ENCODE measurements at places on chromosomes 11 and 22.

- no peak overlapping the region for H3K27ac ChIP-seq
- peaks cover 13% of the 10 kb centered on the region for H3K4me1 ChIP-seq
- H3K4me3 ChIP-seq, result no peak overlapping the region
- H3K36me3 ChIP-seq, result no peaks in the 10 kb centered on the region
These were observed 24.1 kb downstream of the KCNE3 start for GRCh38 chr11:74443071-74443864.

- no peaks in the 10 kb centered on the region for H3K27me3 ChIP-seq
- DNase-seq, result no peak
- H3K4me1 ChIP-seq, result peaks cover 85% of the 10 kb centered on the region
- no peak overlapping the region for H3K4me3 ChIP-seq
- peaks cover 57% of the 10 kb centered on the region for H3K36me3 ChIP-seq
These were observed 77.0 kb downstream of the CD44 start for GRCh38 chr11:35215945-35216344.

- no peaks in the 10 kb centered on the region for H3K4me1 ChIP-seq
- H3K27ac ChIP-seq, result no peak overlapping the region
- DNase-seq, result no peak
These were observed 100.6 kb downstream of the WNT7B start for GRCh38 chr22:45876136-45877035.

- no peaks in the 10 kb centered on the region for H3K27me3 ChIP-seq
- DNase-seq, result no peak
- 0 out of 2 replicates have a peak, but pooled peaks cover 3% of the 10 kb centered on the region for H3K4me1 ChIP-seq
- no peaks in the 10 kb centered on the region for H3K36me3 ChIP-seq
These were observed 107.1 kb downstream of the GAB2 start for GRCh38 chr11:78310500-78310909.

GRCh38 chr11:380996-381395 lies 11.7 kb downstream of the B4GALNT4 start:
- no peaks in the 10 kb centered on the region for H3K4me1 ChIP-seq
- no peak overlapping the region for H3K27ac ChIP-seq
- no peak overlapping the region for H3K4me3 ChIP-seq
- H3K36me3 ChIP-seq, result no peaks in the 10 kb centered on the region
- no peaks in the 10 kb centered on the region for H3K27me3 ChIP-seq

DNA sequence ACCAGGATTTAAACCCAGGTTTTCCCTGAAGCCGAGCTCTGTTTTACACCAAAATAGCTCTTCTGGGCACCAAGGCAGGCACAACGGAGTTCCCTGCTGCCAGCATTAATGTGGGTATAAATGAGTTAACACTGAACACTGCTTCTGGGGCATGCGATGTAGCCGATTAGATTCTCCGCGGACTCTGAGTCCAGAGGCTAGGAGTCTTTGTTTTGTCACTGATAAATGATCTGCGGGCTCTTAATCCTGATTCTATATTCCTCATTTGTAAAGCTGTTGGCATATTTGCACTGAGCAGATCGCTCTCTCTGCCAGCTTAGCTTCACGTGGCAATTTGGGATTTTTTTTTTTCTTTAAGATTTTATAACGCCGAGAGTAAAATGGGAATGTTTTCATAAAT lies 16.8 kb upstream of the LDLRAD3 start:
- no peaks in the 10 kb centered on the region for H3K27me3 ChIP-seq
- H3K36me3 ChIP-seq, result no peaks in the 10 kb centered on the region
- DNase-seq, result no peak
- peak overlapping the region; percentile 13 for H3K27ac ChIP-seq
- 0 out of 2 replicates have a peak overlapping the region, but pooled peaks have one; percentile 15 for H3K4me3 ChIP-seq
- peaks cover 10% of the 10 kb centered on the region for H3K4me1 ChIP-seq

GRCh38 chr11:125343086-125343717 lies 152.9 kb downstream of the FEZ1 start:
- no peaks in the 10 kb centered on the region for H3K4me1 ChIP-seq
- no peaks in the 10 kb centered on the region for H3K36me3 ChIP-seq
- H3K27me3 ChIP-seq, result peaks cover 7% of the 10 kb centered on the region
- H3K4me3 ChIP-seq, result no peak overlapping the region

GRCh38 chr22:23306926-23307325 lies 126.6 kb downstream of the BCR start:
- no peaks in the 10 kb centered on the region for H3K27me3 ChIP-seq
- H3K4me1 ChIP-seq, result no peaks in the 10 kb centered on the region
- no peak overlapping the region for H3K27ac ChIP-seq
- DNase-seq, result no peak
- no peaks in the 10 kb centered on the region for H3K36me3 ChIP-seq

DNA sequence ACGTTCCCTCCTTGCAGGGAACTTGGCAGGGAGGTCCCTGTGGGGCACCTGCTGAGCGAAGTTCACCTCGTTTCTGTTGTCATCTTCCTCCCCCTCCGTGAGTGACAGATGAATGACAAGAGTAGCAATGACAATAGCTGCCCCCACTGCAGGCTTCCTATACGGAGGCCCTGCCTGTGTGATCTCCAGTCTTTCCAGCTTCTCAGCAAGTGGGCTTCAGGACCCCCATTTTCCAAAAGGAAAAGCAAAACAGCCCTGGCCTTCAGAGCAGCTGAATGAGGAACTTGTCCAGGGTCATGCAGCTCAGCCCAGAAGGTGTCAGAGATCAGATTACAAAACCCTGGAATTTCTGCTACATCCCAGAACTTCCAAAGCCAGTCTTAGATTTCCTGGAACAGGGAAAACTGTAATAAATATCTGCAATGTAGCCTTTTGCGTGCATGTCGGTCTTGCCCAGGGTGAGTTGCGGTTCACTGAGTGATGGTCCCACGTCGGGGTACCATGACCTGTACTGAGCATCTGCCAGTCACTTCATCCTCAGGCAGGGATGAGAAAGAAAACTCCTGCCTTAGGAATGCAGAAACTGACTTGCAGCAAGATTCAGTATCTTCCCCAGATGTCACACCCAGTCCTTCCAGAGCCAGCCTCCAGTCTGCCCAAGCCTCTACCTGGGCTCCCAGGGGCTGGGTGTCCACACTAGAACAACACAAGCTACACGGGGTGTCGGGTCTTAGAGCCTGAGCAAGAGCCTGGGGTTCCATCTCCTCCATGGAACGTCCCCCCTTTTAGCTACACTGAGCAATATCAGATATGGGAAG lies 1457.0 kb downstream of the BRD1 start:
- no peaks in the 10 kb centered on the region for H3K27me3 ChIP-seq
- no peaks in the 10 kb centered on the region for H3K4me1 ChIP-seq
- H3K4me3 ChIP-seq, result no peak overlapping the region
- H3K36me3 ChIP-seq, result no peaks in the 10 kb centered on the region
- DNase-seq, result no peak
- H3K27ac ChIP-seq, result no peak overlapping the region

DNA sequence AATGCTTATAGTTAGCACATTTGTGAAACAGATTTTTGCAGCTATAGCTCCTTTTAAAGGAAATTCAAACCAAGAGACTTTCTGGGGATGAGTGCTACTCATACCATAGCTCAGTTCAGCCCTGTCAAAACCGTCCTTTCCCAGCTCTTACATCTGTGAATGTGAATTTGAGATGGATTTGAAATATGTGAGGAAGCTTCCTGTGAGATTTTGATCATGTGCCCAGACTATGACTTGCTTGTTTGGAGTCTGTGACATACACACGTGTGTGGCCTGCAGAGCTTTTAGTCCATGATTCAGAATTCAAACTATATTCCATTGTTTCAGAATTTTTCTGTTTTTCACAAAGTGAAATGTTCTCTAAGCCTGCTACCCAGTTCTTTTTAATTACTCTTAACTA lies 4.4 kb upstream of the MMP1 start:
- no peak for DNase-seq
- H3K4me3 ChIP-seq, result no peak overlapping the region
- H3K36me3 ChIP-seq, result no peaks in the 10 kb centered on the region

GRCh38 chr11:133123366-133123765 lies 408.9 kb downstream of the OPCML start:
- H3K27me3 ChIP-seq, result peaks cover 2% of the 10 kb centered on the region
- H3K4me3 ChIP-seq, result no peak overlapping the region
- no peak overlapping the region for H3K27ac ChIP-seq
- H3K36me3 ChIP-seq, result no peaks in the 10 kb centered on the region
- DNase-seq, result no peak

DNA sequence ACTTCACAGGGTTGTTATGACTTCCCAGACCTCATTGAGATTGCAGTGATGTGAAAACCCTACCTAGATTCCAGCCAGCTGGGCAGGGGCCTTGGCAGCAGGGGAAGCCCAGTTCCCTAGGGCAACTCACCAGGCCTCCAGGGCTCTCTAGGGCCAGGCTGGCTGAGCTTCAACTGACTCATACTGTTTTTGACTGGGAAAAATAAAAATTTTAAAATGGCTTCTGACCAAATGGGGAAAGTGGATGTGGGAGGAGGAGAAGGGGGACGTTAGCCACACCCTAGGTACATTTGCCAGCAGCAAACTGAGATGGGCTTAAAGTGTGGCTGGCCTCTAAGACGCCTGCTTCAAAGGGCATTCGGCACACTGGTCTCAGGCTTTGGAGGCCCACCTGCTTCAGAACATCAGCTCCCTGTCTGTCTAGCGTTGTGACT lies 39.0 kb downstream of the BMAL1 start:
- no peak overlapping the region for H3K27ac ChIP-seq
- H3K36me3 ChIP-seq, result no peaks in the 10 kb centered on the region
- no peak overlapping the region for H3K4me3 ChIP-seq
- no peak for DNase-seq

DNA sequence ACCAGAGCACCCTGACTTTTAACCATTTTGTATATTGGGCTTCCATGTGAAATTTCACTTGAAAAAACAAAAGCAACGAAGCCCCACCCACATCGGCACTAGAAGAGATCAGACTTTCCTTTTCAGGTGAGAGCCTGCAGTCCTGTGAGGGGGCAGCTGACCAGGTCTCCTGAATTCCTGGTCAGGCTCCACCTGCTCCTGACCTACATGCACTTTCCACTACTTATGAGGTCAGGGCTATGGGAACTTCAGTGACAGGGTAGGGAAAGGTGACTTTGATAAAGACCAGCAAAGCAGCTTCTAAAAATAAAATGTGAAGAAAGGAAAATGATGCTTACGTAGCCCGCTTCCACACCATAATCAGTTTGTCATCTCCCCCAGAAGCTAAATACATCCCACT lies 24.7 kb downstream of the HIRA start:
- peaks cover 3% of the 10 kb centered on the region for H3K36me3 ChIP-seq
- H3K27ac ChIP-seq, result no peak overlapping the region
- H3K27me3 ChIP-seq, result no peaks in the 10 kb centered on the region

DNA sequence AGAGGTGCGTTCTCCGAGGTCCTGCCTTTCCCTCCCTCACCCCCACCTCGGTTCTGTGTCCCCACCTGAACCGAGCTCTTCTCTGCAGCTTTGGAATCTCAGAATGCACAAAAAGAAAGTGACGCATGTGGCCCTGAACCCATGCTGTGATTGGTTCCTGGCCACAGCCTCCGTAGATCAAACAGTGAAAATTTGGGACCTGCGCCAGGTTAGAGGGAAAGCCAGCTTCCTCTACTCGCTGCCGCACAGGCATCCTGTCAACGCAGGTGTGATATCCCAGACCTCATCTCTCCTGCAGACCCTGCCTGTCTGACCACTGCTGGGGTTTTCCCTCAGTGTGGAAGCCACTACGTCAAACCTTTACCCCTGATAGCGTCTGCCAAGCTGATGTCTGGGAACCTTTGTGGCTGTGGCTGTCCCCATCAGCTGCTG lies 13.9 kb downstream of the ACP2 start:
- no peaks in the 10 kb centered on the region for H3K27me3 ChIP-seq
- peak overlapping the region; percentile 22 for H3K4me3 ChIP-seq
- H3K4me1 ChIP-seq, result peaks cover 20% of the 10 kb centered on the region
- H3K27ac ChIP-seq, result peak overlapping the region; percentile 83
- DNase-seq, result no peak
- no peaks in the 10 kb centered on the region for H3K36me3 ChIP-seq

DNA sequence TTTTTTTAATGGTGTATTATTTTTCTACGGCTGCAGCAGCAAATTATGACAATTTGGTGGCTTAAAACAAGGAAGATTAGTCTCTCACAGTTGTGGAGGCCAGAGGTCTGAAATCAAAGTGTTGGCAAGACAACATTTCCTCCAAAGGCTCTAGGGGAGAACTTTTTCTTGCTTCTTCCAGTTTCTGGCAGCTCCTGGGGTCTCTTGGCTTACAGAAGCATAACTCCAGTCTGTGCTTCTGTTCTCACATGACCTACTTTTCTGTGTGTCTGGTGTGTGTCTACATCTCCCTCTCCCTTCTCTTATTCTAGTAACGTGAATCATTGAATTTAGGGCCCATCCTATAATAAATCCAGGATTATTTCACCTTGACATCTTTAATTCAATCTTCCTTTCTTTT lies 551.9 kb upstream of the LUZP2 start:
- H3K36me3 ChIP-seq, result no peaks in the 10 kb centered on the region
- H3K27me3 ChIP-seq, result no peaks in the 10 kb centered on the region
- no peak for DNase-seq

DNA sequence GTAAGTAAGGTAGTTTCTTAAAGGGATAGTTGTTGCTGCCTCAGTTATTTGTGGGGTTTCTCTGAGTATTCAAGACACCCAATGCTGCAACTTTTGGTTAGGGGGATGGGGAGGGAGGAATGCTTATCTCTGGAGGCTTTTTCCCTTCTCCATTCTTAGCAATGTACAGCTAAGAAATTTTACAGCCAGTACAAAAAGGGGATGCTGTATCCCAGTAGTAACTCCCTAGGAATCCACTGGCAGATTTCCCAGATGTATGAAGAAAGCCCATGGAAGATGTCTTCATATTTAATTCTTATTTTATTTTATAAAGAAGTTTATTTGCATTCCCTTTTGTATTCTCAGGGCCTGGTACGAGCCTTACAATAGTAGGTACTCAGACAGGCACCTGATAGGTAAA lies 154.8 kb downstream of the ENTHD1 start:
- no peaks in the 10 kb centered on the region for H3K36me3 ChIP-seq
- H3K4me3 ChIP-seq, result no peak overlapping the region
- DNase-seq, result no peak
- no peaks in the 10 kb centered on the region for H3K4me1 ChIP-seq

- H3K4me1 ChIP-seq, result no peaks in the 10 kb centered on the region
- H3K4me3 ChIP-seq, result no peak overlapping the region
- no peak overlapping the region for H3K27ac ChIP-seq
- no peak for DNase-seq
- no peaks in the 10 kb centered on the region for H3K36me3 ChIP-seq
These were observed 690.1 kb downstream of the KCNA4 start for GRCh38 chr11:29326757-29327156.

DNA sequence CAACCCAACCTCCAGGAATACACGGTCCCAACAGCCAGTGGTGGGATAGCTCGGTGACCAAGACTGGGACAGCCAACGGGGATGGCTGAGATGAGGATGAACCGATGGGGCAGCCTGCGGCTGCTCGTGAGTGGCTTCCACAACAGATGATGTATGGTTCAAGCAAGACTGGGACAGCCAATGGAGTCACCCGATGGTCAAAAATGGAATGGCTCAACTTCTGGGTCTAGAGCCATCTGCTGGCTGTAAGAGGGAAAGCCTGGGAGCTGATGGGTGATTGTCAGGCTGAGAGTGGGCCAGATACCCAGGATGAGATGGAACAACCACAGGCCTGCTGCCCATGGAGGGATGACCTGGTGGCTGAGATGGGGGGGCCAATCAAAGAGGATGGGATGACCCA lies 35.5 kb downstream of the SYT7 start:
- H3K4me1 ChIP-seq, result no peaks in the 10 kb centered on the region
- no peak overlapping the region for H3K4me3 ChIP-seq
- H3K27ac ChIP-seq, result no peak overlapping the region
